Effector memory CD4-positive, alpha-beta T cell (primary cell): ENCODE measurements at places on chromosomes 11 and 22.

- no peak overlapping the region for H3K27ac ChIP-seq
- H3K36me3 ChIP-seq: no peaks in the 10 kb centered on the region
- no peaks in the 10 kb centered on the region for H3K27me3 ChIP-seq
These were observed 8.2 kb upstream of the SCUBE2 start for GRCh38 chr11:9099617-9100016.

- H3K4me3 ChIP-seq: no peak overlapping the region
- no peak for DNase-seq
- H3K27ac ChIP-seq: no peak overlapping the region
- H3K4me1 ChIP-seq: no peaks in the 10 kb centered on the region
- no peaks in the 10 kb centered on the region for H3K36me3 ChIP-seq
- no peaks in the 10 kb centered on the region for H3K27me3 ChIP-seq
These were observed 291.8 kb downstream of the AASDHPPT start for GRCh38 chr11:106369224-106369623.

- H3K4me3 ChIP-seq: no peak overlapping the region
- H3K27ac ChIP-seq: no peak overlapping the region
- DNase-seq: no peak
- no peaks in the 10 kb centered on the region for H3K27me3 ChIP-seq
- no peaks in the 10 kb centered on the region for H3K36me3 ChIP-seq
These were observed 983.5 kb downstream of the BRD1 start for GRCh38 chr22:48844056-48844675.

DNA sequence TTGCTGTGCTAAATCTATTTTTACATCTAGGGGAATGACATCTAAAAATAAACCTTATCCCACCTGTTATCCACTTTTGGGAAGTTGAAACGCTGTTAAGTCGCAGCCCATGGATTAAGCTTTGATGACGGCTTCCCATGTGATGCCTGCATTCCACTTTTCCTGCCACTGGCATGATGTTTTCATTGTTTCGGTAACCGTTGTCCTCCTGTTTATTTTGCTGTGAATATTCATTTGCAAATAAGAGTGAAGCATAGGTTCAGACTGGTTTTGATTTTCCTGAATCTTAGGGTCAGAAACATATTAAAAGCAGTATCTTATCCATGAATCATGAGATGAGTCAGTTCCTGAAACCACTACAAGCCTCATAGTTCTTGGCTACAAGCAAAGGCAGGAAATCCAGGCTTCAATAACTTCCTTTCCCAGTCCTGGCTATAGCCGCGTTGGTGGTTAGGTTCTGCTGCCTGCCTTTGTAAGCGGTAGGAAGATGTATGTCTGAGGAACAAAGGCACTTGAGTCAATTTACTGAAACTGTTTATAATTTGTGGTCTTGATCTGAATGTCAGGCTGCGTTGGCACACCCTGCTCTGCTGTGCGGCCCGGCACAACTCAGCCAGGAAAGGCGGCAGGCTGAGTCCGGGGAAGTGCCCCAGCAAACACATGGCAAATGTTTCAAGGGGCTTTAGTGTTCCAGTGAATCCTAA, 19.4 kb downstream of the TEAD1 start:
- H3K4me3 ChIP-seq: no peak overlapping the region
- no peak for DNase-seq
- no peak overlapping the region for H3K27ac ChIP-seq

DNA sequence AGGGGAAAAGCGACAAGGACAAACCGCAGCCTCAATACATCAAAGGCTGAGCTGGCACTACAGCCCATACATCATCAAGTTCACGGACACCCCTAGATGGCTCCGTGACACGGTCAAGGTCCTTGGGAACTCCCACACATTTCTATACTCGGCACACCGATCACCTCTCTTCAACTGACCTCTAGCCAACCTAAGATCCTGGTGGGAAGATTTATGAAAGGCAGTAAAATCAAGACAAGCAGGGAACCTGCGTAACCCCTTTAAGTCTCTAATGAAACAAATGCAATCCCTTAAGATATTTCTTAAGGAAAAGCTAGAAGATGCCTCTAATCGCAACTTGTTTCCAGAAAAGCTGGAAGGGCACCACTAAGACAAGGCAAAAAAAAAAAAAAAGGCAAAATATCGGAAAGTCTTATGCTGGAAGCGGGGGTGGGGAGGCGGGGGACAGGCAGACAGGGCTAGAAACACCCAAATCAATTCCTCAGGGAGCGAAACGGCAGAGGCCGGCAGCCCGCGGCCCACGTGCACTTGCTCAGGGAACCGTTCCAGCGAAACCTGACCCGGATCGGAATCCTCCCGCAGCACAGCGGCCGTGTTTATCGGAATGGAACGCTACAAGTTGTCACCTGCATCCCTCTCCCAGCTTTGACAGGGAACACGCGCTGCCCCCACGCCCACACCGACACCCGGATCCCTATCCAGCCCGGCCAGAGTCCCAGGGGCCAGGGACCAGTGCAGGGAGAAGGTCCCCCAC, 1.4 kb downstream of the ARHGAP20 start:
- no peak overlapping the region for H3K4me3 ChIP-seq
- peaks cover 12% of the 10 kb centered on the region for H3K27me3 ChIP-seq
- H3K27ac ChIP-seq: no peak overlapping the region
- H3K4me1 ChIP-seq: peaks cover 18% of the 10 kb centered on the region

GRCh38 chr11:133955081-133955891, 1.5 kb downstream of the IGSF9B start:
- peak overlapping the region; percentile 54 for H3K4me3 ChIP-seq
- H3K27ac ChIP-seq: peak overlapping the region; percentile 7
- H3K36me3 ChIP-seq: no peaks in the 10 kb centered on the region
- no peaks in the 10 kb centered on the region for H3K27me3 ChIP-seq
- no peak for DNase-seq
- H3K4me1 ChIP-seq: peaks cover 24% of the 10 kb centered on the region
